ENCODE measurements at places on chromosomes 1 and 21.
A peak's percentile ranks its signal among the peaks of the same experiment; 100 is the strongest.

DNA sequence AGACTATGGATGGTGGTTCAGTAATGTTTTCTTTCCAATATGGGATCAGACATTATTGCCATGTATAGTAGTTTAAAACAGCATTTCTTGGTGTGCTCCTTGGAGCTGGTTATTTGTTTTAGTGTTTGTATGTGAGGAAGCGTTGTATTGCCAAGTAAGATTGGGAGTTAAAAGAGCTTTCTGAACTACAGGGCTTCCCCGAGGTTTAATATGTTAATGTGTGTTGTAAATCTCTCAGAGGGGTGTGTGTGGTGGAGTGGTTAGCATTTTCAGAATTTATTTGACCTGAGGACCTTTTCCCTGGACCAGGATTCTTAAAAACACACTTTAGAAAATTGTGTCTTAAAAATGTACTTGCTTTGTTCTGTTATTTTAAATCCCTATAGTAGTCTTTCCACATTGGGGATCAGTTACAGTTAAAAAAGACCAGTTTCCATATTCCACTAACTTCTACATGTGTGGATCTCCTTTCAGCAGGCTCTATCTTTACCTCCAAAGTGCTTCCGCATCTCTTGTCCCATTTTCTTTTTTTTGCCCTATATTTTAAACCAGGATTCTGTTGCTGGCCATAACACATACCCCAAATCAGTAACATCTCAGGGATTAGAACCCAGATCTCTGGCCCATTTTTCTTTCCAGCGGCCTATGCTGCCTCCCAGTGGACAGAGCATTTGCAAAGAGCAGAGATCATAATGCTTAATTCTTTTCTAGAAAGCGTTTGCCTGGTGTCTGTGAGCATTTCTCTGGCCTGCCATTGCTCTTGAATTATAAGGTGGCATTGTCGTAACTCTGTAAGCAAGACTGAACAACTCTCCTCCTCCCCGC, 58.6 kb downstream of the PBX1 start:
- no peak for DNase-seq

GRCh38 chr21:40016667-40017066, 149.4 kb downstream of the PCP4 start:
- no peak for DNase-seq

GRCh38 chr1:55522353-55522903, 307.3 kb upstream of the USP24 start:
- DNase-seq = no peak

- DNase-seq = no peak
These were observed 872 bp downstream of the GPBP1L1 start for GRCh38 chr1:45685308-45686014.

GRCh38 chr21:28473530-28474220, 519.0 kb downstream of the LTN1 start:
- no peak for DNase-seq

DNA sequence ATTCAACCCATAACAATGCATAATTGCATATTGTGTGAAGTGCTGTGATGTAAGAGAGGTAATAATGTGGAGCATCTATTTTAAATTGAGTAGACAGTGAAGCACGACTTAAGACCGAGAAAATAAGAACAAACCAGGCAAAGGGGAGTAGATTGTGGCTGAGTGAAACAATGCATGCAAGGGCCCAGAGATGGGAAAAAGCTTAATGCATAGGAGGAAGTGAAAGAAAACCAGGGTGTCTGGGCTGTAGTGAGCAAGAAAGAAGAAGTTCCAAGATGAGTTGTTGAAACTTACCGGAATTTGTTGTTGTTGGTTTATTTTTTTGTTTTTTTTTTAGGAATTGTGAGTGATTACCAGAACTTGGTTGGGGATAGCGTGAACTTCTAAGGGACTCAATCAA, 104.7 kb downstream of the SNX7 start:
- no peak for DNase-seq

- DNase-seq = peak; percentile 3
These were observed 551 bp downstream of the ZRANB2 start for GRCh38 chr1:71080230-71080738.

- no peak for DNase-seq
These were observed 92.8 kb downstream of the FASLG start for GRCh38 chr1:172751683-172752082.

GRCh38 chr1:51575406-51576084, 41.3 kb upstream of the OSBPL9 start:
- DNase-seq = no peak

DNA sequence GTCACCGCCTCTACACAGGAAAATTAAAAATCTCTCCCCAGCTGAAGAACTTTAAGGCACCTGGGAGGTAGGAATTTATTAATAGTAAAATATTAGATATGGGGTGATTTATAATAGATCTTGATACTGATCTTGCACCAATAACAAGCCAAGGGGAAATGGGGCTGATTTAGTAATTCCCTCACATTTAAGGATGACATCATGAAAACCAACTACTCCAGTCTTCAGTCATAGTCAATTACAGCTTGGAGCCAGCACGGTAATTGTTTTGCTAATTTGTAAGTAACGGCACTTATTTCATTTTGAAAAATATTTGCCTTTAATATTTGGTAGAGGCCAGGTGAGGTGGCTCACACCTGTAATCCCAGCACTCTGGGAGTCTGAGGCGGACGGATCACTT, 92.8 kb downstream of the TGFBR3 start:
- DNase-seq = no peak

GRCh38 chr1:60906039-60906438, 176.3 kb upstream of the NFIA start:
- no peak for DNase-seq

DNA sequence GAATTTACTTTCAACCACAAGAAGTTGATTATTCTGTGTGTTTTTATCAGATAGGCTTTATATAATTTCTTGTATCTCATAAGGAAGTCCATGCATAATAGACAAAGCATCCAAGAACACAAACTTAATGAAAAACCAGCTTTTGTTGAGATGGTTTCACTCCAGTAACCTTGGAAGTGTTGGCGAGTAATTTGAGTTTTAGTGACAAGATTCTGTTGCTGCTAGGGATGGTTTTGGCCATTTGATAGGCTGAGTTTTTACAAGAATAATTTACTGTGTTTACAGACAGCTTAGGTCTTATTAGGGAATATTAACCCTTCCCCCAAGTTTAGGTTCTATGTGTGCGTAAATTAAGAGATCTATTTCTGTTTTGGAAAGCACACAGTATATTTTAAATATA, 513.6 kb downstream of the USP25 start:
- no peak for DNase-seq

- DNase-seq = no peak
These were observed 40.9 kb downstream of the TUT4 start for GRCh38 chr1:52511851-52512615.

DNA sequence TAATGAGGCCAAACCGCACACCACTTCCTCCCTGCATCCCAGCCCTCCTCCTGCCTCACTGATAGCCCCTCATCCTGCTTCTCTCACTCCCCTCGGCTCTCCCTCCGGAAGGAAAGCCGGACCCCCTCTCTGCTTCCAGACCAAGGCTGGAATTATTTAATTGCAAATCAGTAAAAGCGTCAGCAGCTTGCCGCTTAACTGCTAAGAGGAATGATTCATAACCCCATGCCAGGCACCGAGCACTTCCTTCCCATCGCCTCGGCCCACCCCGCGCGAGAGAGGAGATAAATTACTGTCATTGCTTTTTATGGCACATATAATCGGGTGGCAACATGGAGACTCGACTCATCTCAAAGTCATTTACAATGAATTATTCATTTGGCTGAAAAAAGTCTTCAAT, 77.3 kb downstream of the UBIAD1 start:
- no peak for DNase-seq

GRCh38 chr1:21782349-21782867, 541 bp downstream of the USP48 start:
- DNase-seq = no peak

- DNase-seq = no peak
These were observed 31.8 kb downstream of the CSF1 start for GRCh38 chr1:109942434-109942833.

- DNase-seq = no peak
These were observed 27.4 kb downstream of the C1orf116 start for GRCh38 chr1:207004931-207005830.

- no peak for DNase-seq
These were observed at the start of gene SLAMF9 for GRCh38 chr1:159953536-159954515. SLAMF9 (minus strand) TSS chr1:159954237; CDS start chr1:159954137, 100 bp downstream.

DNA sequence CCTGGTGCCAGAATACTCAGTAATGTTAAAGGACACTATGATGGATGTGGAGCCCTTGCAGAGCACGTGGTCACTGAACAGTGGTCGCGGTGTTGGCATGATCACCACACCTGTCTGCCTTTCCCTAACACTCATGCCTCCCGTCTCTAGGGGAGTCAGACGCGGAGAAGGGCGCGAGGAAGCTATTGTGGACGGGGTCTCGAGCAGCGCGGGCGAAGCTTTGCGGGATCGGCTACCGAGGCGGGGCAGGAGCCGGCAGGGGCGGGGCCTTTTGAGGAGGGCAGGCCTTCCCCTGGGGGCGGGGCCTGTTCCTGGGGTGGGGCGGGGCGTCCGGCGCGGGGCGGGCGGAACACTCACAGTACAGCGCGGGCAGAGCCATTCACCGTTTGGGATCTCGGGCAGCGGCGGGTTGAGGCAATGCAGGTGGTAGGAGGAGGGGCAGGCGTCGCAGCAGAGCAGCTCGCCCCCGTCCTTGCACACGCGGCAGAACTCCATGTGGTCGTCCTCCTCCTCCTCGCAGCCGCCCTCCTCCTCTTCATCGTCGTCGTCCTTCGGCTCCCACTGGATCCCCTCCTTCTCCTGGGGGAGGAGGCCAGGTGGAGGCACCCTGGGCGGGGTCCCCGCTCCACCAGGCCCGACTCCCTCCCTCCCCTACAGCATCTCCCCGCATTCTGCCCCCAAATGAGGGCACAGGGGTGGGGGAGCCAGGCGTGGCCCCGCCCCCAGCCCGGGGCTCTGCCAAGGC, 31.5 kb downstream of the CHD5 start:
- DNase-seq = peak; percentile 53

DNA sequence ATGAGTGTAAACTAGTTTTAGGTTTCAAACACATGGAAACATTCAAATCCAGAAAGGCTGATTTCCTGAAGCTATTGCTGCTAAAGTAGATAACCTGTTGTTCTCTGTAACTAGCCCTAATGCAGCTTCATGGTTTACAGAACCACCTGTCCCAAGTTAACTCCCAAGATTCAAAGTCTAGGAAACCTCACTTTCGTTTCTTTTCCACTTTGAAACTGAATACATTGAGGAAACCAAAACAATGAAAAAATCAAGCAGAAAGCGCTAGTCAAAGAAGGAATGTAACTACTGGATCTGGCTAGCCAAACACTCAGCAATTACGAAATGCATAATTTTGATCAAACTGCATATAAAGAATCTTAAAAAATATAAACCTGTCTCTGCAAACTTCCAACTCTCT, 17.8 kb downstream of the SLC16A1 start:
- DNase-seq = no peak

GRCh38 chr1:99705385-99705784, 59.5 kb downstream of the PALMD start:
- no peak for DNase-seq

- DNase-seq = no peak
These were observed 58.9 kb downstream of the TNFSF18 start for GRCh38 chr1:172991674-172992400.

DNA sequence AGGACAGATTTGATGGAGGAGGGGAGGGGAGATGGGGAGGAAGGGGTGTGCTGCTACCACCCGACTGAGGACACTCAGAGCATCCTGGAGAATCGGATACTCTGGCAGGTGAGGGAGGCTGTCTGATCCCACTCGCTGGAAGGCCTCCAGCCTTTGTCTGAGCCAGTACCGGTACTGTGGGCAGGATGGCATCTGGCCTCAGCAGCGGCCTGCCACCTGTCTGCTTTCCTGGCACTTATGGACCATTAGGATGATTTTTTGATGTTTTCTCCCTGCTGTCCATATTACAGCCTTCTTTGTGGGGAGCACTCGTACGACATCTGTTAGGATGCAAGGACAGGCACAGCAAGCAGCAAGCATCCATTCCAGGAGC, 11.5 kb downstream of the ATP2B4 start:
- no peak for DNase-seq

- DNase-seq = no peak
These were observed 24.9 kb downstream of the OLFML2B start for GRCh38 chr1:161998811-161999210.

DNA sequence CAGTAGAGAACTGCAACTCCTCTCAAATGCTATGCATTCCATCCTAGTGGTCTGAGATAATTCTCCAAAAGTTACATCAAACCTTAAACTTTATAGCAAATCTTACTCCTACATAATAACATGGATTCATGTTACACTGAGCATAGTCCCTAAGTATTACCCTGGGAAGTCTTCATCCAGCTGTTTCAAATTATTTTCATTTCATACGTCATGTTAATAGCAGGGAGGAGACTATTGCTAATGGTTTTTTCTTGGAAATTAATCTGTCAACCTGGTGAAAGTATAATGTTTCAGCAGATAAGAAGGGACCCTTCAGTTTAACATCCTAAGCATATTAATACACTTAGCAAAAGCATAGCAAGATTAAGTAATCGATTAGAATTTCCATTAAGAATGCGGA, 318.1 kb downstream of the USP25 start:
- no peak for DNase-seq

GRCh38 chr1:212504171-212504803, 71.6 kb downstream of the NENF start:
- no peak for DNase-seq

GRCh38 chr1:76160225-76160624, 85.7 kb downstream of the ST6GALNAC3 start:
- no peak for DNase-seq

DNA sequence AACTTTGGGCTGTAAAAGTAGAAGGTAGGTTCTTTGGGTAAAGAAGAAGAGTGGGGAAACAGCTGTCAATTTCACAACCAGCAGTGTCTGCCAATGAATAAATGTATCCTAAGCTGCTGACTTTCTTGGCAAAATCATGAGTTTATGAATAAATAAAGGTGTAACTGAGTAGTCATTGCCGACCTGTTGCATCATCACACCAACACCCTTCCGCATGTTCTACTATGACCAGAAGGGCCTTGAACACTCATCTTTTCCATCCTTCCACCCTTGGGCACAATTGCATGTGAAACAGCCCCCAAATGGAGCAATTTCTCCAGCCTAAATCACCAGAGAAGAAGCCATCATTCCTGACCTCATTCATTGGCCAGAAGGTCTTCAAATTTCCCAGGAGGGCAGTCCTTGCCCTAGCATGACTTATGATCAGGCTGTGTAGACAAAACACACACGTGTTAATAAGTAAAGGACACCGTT, 31.2 kb upstream of the QSOX1 start:
- DNase-seq = no peak

GRCh38 chr1:1907098-1907736, 7.8 kb upstream of the CALML6 start:
- no peak for DNase-seq

Measured in stimulated activated CD8-positive, alpha-beta memory T cell treated with anti-CD3 and anti-CD28 coated beads, Interleukin-7, amount 100 ng/mL, for 4 hours (primary cell).